ENCODE measurements at places on chromosomes 3 and 15. TPM values are rescaled to one million over a fixed set of nuclear protein-coding genes. Genes with fewer than 3 reads are reported as not detected.

The GPX1 gene
- 184 TPM for polyA plus RNA-seq

The ITIH1 gene
- not detected for polyA plus RNA-seq

DNA sequence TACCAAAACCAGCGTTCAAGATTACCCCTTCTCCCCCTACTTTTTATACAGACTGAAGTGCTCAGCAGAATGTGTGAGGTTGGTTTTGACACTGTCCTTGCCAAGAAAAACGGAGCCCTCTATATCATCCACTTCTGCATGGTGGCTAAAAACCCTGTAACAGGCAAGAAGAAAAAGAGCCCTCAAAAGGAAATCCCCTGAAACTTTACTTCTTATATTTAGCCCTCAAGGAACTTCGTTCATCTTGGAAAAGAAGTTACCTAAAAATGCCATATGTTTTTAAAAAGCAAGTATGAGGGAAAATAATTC lies 473.6 kb downstream of the FOXP1 start:
- no peak for DNase-seq

DNA sequence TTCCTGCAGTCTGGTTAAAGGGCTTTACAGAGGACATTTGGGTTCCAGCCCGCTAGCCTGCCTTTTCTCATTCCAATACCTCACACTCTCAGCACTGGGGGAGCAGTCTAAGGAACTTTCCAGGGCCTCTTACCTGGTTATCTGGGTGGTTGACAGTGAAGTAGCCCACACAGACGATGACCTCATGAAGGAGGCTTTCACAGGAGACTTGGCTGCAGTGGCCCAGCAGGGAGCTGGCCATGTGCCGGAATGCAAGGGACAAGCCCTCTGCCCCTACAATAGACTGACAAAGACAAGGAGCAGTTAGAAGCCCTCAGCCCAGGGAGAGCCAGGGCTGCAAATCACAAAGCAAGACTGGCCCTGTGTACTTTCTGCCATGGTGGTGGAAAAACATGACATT lies 39.5 kb downstream of the ISL2 start:
- DNase-seq = no peak

DNA sequence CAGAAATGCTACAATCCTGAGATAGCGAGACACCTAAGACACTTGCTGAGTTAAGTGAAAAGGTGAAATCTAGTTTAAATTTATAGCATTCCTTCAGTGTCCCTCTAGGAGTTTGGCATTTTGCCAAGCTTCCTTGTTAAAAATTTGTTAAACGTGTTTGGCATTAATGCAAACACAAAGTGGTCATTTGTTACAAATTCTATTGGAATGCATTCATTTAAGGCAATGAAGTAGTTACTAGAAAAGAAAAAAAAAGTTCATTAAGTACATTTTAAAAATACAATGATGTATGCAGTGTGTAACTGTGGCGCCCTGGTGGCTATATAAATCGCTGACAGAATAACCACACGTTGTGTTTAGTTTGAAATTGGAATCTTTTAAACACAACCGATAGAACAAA lies 31.3 kb upstream of the WNT5A start:
- no peak for DNase-seq

DNA sequence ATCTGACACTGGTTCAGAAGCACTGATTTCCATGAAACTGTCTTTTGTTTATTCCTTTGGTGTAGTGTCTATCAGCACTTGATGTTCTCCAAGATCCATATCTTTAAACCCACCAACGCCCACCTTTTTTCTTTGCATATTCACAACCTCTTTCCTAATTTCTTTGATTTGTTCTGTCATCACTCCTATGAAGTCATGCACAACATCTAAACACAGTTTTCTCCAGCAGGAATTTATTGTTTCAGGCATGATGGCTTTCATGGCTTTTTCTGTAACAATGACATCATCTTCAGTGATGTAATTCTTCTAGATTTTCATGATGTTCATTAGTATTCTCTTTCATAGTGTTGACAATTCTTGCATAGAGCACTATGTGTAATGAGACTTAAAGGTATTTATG lies 219.6 kb upstream of the POU1F1 start:
- no peak for DNase-seq

- no peak for DNase-seq
Measured at GRCh38 chr3:118761291-118761606, 273.4 kb downstream of the IGSF11 start.

- no peak for DNase-seq
Measured at GRCh38 chr15:55990516-55990915, 2.9 kb downstream of the NEDD4 start.

DNA sequence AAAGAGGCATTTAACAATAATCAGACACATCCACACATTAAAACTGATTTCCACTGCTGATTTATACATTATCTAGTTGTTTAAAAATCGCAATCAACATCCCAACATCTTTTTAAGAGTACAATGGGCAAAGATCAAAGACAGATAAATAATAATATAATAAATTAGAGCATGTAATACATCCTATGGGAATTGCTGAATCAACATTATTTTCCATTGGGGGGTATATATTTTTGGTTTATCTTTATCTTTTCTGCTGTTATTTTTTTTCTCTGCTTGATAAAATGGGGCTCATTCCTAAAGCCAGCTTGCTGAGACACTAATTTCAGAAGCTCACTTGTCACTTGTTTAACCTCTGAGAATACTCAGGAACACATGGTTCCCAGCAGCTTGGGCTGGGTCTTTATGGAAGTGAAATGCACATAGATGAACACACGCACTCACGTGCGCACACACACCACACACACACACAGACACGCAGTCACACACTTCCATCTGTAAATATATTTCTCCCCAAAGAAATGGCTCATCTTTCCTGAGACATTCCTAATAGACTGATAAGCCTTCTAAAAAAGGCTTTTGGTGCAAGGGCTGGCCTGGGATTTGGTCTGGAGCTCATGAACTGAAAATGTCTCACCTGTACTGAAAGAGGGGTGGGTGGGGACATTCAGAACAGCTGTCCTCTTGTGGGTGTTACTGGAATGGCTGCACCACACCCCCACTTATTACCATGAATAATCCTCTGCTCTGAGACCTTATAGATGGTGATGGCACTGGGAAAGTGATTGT lies 3.5 kb upstream of the PPIB start:
- no peak for DNase-seq

GRCh38 chr3:115843206-115843605 lies 219.9 kb downstream of the GAP43 start:
- DNase-seq = no peak

- no peak for DNase-seq
Measured at GRCh38 chr3:141386126-141386488, 17.8 kb downstream of the ZBTB38 start.

DNA sequence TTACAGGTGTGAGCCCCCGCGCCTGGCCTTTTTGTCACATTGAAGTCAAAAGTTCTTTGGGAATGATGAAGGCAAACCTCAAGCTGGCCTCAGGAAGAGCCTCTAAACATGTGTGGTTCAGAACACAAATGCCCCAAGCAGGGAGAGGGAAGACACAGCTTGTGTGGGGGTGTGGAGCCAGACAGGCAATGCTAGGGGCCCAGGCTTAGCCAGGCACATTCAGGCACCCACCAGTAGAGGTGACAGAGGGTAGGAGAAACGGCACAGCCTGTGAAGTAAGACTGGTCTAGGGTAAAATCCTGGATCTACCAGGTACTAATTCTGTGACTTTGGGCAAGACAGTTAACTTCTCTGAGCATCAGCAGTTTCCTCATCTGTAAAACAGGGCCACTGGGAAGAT lies 3.5 kb downstream of the HDC start:
- no peak for DNase-seq

GRCh38 chr3:160980740-160981139 lies 124.4 kb downstream of the B3GALNT1 start:
- no peak for DNase-seq

Data from renal pelvis (tissue), 12 donors.